Activated T-helper 17 cell treated with anti-CD3 and anti-CD28 coated beads, Interleukin-2, amount 50 U/mL, for 72 hours (primary cell): ENCODE measurements at places on chromosomes 7 and 10. TPM values are rescaled to one million over a fixed set of nuclear protein-coding genes. Genes with fewer than 3 reads are reported as not detected.

DNA sequence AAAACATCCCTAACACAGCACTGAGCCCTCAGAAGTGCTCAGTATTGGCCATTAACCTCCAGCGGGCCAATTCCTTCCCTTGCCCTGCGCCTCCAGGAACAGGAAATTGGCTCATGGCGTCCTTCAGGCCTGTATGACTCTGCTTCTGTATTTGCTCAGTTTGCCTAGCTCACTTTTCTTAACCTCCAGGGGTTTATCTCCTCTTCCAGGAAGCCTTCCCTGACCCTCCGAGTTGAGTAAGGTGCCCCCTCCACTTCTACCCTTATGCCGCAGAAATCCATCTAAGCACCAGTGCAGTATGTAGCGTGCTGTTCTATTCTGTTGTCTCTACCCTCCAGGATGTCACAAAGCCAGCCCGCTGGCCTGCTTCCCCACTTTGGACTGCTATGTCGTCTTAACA lies 1.1 kb upstream of the SFXN4 start:
- ATAC-seq = no peak

GRCh38 chr10:22611425-22612115 lies 102.8 kb downstream of the PIP4K2A start:
- ATAC-seq = peak; percentile 87

DNA sequence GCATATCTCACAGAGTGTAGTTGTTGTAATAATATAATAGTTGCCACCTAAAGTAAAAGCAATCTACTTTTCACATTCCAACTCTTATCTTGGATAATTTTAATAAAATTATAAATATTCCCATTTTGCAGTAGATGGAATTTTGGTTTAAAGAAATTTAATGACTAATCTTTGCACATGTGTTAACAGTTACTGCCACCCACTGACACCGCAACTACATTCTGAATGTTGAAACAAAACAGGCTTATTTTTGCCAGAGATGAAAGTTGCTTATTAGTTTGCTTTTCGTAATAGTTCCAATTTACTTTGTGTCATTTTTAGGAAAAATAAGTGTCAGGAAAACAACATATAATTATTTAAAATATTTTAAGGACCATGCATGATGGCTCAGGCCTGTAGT lies 557.5 kb upstream of the PCDH15 start:
- ATAC-seq = no peak

- ATAC-seq = peak; percentile 90
These were observed 8.1 kb downstream of the TASOR2 start for GRCh38 chr10:5692461-5693358.

DNA sequence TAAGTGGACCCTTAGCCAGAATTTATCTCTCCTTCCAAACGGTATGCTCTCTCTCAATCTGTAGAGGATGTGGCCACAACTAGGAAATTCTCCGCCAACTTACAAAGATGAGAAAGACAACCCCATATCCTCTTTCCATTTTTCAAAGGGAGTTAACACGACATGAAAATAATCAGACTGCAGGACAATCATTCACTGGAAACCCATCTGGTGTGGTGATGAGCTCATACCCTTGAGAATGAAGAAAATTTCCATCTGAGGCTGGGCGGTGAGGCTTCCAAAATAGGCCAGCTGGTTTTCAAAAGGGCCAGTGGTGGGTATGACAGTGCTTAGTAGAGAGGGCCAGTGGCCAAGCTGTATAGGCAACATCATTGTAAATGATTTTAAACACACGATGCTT lies 369.6 kb downstream of the FRMD4A start:
- peak; percentile 11 for ATAC-seq

GRCh38 chr7:156919132-156919713 lies 26.2 kb upstream of the LMBR1 start:
- no peak for ATAC-seq

DNA sequence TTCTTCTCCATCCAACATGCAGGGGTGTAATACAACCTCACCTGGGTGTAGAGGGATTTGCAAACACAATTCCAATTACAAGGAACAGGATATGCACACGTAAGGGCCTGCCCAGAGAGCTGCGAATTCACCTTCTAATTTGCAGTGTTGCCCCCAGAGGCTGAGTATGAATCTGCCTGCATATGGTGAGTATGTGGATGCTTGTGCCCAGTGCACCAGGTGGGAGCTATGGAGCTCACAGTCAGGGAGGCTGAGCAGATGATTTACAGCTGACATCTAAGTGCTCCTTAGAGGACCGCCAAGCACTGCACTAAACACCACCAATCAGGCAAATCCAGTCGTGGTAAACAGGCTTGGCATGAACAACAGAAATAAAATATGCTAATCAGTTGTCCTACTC lies 132.0 kb downstream of the RELN start:
- no peak for ATAC-seq

DNA sequence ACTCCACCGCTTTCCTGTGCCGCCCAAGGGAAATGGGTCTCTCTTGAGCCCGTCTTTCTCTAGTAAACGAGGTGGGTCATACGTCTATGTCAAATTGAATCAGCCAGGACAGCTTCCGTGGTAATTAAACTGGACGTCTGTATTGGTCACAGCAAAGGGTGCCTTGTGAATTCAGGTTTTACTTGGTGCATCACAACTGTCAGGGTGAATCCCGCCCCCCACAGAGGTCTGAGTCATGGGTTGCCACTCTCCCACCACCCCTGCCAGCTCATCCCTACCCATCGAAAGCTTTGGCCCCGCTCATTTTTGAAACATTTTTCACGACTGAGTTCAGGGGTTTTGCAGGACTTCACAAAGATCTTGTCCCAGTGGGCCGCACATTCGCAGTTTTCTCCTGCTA lies 8.0 kb upstream of the SP8 start:
- ATAC-seq = no peak

DNA sequence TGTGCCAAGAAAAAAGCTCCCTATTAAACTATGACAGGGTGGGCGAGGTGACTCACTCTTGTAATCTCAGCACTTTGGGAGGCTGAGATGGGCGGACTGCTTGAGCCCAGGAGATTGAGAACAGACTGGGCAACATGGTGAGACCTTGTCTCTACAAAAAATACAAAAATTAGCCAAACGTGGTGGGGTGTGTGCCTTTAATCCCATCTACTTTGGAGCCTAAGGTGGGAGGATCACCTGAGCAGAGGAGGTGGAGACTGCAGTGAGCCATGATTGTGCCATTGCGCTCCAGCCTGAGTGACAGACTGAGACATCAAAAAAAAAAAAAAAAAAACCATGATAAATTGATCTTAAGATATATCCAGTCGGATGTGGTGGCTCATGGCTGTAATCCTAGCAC lies 11.5 kb downstream of the POLR3A start:
- ATAC-seq = no peak

DNA sequence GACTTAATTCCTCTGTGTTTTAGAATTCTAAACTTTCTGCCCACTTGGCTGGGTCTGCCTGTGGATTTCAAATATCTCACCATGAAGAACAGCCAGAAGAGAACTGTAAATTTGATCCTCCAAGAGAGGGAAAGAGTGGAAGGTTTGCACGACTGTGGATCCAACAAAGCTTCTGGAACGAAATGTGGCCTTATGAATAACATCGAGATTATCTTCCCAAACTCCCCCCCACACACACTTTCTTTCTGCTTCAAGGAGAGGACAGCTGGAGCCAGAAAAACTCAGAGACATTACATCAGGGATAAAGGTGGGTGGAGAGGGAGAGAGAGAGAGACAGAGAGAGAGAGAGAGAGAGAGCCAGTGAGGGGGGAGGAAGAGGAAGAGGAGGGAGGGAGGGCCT lies 570.1 kb upstream of the MGMT start:
- ATAC-seq = no peak

GRCh38 chr10:45480294-45480693 lies 106.3 kb downstream of the ALOX5 start:
- ATAC-seq = no peak

DNA sequence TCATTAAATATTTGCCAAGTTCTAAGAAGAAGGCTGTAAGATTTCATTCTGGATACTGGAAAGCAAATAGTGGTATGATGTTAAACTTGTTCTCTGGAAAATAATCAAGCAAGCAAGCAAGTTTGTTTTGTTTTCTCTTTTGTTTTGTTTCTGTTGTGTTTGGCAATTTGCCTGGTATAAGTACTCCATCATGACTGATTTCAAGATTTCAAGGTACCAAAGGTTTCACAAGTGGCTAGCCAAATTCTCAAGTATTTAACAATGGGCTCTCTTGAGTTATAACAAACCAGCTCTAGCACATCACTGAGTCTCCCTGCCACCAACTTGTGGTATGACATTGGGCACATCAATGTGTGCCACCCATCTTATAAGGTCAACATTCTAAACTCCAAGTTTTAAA lies 151.7 kb upstream of the IGFBP3 start:
- ATAC-seq = no peak

- ATAC-seq = no peak
These were observed 64.7 kb downstream of the ZMIZ1 start for GRCh38 chr10:79133416-79133815.

DNA sequence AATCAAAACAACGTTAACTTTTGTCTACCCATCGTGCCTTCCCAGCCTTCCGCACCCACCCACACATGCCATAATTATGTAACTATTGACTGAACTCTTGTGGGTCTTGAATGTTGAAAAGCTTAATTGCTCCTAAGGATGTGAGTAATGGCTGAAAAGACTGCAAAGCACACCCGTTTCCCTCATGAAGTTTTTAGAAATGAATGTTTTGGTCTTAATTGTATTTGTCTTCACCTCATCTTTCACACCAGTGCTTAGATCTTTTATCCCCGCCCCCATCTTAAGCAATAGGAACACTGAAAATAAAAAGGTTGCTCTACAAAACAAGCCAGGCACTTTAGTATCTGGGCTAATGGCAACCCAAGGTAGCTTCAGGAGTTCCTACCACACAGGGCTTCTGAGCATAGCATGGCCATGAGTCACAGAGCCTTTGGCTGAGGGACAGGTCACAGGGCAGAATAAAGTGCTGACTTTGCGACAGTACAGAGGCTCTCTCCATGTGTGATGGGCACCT lies 690.5 kb downstream of the PARD3 start:
- ATAC-seq = peak; percentile 39

DNA sequence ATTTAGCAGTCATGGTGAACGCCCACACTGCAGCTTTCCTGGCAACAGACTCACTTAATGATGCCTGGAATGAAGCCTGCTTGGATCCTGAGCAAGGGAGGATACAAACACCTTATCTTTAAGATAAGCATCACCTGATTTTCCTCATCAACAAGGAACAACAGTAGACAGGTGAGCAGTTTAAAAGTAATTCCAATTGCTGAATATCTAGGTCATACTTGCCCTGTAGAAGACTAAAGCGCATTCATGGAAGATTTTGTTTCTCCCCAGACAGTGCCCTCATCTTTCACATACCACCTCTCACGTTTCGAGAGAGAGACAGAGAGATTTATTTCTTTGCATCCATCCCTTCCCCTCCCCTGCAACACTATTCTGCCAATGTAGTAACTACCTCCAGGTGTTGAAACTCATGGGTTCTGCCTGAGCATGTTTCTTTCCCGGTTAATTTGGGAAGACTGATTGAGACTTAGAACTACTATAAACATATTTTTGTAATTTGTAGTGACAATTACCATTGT lies 660.7 kb downstream of the PARD3 start:
- ATAC-seq = no peak

DNA sequence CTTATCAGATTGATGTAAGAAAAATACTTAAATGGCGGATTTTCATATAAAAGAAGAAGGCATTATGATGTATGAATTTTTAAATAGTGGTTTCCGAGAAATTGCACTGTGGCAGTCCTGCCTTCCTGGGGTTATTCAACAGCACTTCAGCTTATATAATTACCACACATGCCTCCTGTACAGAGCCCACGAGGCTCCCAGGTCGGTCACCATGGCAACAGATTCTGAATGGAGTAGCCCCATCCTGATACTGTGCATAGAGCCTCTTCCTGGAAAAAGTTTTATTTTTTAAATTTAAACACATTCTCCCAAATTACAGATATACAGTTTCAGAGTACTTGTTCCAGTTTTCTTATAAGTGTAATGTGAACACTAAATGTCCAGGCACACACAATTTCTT lies 15.9 kb upstream of the ASB4 start:
- no peak for ATAC-seq

DNA sequence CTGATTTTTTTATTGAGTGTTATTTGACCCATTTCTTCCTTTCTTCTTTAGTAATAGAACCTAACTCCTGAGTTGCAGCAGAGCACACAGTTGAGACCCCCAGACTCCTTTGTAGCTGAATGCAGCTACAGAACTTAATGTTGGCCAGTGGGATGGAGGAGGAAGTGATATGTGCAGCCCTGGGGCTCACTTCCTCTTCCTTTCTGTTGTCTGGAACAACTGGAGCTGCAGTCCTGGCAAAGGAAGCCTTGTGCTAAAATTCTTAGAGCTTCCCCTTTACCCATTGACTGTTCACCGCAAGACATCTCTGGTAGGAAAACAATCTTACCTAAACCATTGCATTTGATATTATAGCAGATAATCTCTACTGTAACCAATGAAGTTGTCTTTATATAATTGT lies 86.6 kb downstream of the ITGB8 start:
- no peak for ATAC-seq

- no peak for ATAC-seq
These were observed 270.8 kb upstream of the POM121L12 start for GRCh38 chr7:52764492-52765169.

DNA sequence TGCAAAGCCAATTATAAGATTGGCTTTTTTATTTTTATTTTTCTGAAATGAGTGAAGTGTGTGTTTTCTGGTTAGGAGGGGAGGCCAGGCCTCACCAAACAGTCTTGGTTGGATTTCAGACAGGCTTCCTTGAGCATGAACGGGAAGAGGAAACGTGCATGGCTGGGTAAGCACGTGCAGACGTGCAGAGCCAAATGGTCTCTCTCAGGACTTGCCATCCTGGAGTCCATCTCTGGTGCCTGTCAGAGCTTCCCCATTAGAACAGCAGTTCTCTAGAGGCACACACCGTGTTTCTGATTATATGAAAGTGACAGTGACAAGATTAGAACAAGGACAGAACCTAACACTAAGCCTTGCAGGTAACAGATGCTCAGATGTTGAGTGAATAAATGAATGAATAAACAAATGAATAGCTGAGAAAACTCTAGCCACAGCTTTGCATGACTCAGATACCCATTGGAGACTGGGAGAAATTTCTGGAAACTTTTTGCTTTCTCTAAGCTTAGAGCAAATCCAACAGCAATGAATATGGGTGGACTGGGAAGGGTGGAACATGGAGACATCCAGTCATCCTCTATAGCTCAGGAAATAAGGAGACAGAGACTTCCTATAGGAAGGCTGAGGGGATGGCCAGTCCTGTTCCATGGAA lies 11.8 kb upstream of the CALD1 start:
- ATAC-seq = no peak

- ATAC-seq = no peak
These were observed 95.5 kb upstream of the FAM20C start for GRCh38 chr7:96861-97260.

EGR2 gene
- total RNA-seq = 5.5 TPM

INA gene
- 0.13 TPM for total RNA-seq

OR13A1 gene
- not detected for total RNA-seq

GHRHR gene
- total RNA-seq = not detected

PRSS37 gene
- not detected for total RNA-seq

RBP3 gene
- not detected for total RNA-seq

MYL10 gene
- not detected for total RNA-seq

CALHM3 gene
- not detected for total RNA-seq

GHITM gene
- total RNA-seq = 179 TPM

HKDC1 gene
- 0.19 TPM for total RNA-seq
